ENCODE measurements at places on chromosomes 4 and X. TPM values are rescaled to one million over a fixed set of nuclear protein-coding genes. Genes with fewer than 3 reads are reported as not detected.

Gene H2BW2
- not detected for total RNA-seq

Gene ADAMTS3
- total RNA-seq = not detected

Gene CTAG1B
- not detected for total RNA-seq

- H3K36me3 ChIP-seq = no peaks in the 10 kb centered on the region
- no peak for DNase-seq
- no peak overlapping the region for H3K27ac ChIP-seq
- no peak overlapping the region for H3K4me3 ChIP-seq
- H3K27me3 ChIP-seq = no peaks in the 10 kb centered on the region
Measured at GRCh38 chr4:153065276-153065675, 129.2 kb downstream of the FHDC1 start.

DNA sequence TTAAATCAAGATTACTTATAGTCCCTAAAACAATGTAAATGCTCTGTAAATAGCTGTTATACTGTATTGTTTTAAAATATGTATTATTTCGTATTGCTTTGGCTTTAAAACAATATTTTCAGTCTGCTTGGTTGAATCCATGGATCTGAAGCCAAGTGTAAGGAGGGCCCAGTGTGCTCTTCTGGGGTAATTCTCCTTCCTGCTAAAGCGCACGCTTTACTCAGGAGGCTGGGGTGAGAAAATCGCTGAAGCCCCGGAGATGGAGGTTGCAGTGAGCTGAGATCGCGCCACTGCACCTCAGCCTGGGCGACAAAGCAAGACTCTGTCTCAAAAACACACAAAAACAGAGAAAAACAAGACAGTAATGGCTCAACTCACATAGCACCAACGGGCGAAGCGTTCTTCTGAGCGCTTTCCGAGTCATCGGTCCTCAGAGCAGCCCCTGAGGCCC lies 391 bp upstream of the IDUA start:
- peaks cover 13% of the 10 kb centered on the region for H3K4me1 ChIP-seq
- H3K27me3 ChIP-seq = no peaks in the 10 kb centered on the region
- peak overlapping the region; percentile 85 for H3K4me3 ChIP-seq

DNA sequence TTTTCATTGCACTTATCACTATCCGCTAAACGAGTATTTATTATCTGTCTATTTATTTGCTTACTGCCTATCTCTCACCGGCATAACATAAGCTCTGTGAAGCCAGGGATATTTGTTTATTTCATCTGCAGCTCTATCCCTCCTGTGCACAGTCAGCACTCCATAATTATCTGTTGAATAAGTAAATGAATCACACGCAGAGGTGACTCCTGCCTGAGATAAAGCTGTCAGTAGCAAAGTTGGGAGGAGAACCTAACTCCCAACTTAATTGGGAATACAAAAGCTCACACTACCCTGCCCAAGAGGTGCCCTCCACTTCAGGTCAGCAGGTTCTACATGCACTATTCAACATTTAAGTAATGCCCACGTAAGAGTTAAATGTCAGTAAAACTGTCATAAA lies 85.7 kb downstream of the CORIN start:
- no peak overlapping the region for H3K27ac ChIP-seq
- peaks cover 15% of the 10 kb centered on the region for H3K27me3 ChIP-seq
- H3K36me3 ChIP-seq = no peaks in the 10 kb centered on the region
- no peaks in the 10 kb centered on the region for H3K4me1 ChIP-seq
- DNase-seq = no peak

Gene MFAP3L
- 0.53 TPM for total RNA-seq

GRCh38 chr4:82559735-82560120 lies 2.1 kb downstream of the TMEM150C start:
- no peak for DNase-seq
- peaks cover 53% of the 10 kb centered on the region for H3K27me3 ChIP-seq
- H3K27ac ChIP-seq = no peak overlapping the region

DNA sequence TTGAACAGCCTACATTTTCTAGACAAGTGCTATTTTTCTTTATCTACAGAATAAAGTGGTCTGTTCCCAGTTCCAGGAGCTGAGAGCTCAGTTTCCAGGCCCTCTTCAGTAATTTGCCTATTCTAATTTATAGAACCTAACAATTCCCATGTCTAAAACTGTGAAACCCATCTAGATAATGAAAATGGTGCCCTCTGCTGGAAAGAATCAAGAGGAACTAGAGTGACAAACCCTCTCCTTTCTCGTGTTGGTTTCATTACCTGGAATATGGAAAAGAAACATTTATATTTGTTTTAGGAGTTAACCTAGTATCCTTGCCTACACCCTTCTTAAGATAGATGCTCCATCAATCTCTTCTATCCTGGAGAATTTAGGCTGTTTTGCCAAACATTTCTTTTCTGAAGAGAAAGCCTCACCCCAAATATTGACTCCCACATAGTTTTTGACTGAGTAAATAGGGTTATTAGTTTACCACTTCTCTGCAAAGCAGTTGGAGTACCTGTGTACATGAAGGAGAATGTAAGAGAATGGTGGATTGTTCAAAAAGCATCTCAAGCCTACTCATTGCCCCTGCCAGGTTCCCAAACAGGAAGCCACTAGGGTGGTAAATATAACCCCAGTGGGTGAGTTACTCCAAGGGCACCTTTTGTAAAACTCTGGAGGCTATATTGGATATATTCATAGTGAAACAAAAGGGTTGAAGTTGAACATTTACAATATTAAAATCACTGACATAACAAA lies 121.6 kb downstream of the RASL11B start:
- no peak overlapping the region for H3K27ac ChIP-seq
- H3K27me3 ChIP-seq = no peaks in the 10 kb centered on the region
- H3K36me3 ChIP-seq = no peaks in the 10 kb centered on the region
- DNase-seq = no peak
- no peak overlapping the region for H3K4me3 ChIP-seq
- peaks cover 4% of the 10 kb centered on the region for H3K4me1 ChIP-seq

- H3K36me3 ChIP-seq = no peaks in the 10 kb centered on the region
- no peaks in the 10 kb centered on the region for H3K4me1 ChIP-seq
- no peak for DNase-seq
- H3K27me3 ChIP-seq = peaks cover 23% of the 10 kb centered on the region
- no peak overlapping the region for H3K4me3 ChIP-seq
Measured at GRCh38 chr4:5982156-5982973, 35.9 kb downstream of the C4orf50 start.

DNA sequence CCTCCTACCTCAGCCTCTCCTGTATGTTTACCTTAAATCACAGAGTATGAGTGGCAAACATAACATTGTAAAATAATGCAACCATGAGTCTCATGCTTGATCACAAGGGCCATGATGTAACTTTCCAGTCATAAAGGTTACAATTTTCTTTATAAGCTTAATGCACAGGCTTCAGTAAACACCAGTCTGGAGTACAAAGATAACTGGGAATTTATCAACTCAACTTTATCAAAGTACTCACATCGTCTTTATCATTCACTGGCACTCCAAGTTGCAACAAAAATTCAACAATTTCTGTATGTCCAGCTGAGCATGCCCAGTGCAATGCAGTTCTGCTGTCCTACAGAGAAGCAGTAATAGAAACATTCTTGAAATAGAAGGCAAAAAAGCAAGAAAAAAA lies 2.8 kb downstream of the PSMD10 start:
- no peak overlapping the region for H3K27ac ChIP-seq
- H3K27me3 ChIP-seq = no peaks in the 10 kb centered on the region
- H3K4me1 ChIP-seq = peaks cover 13% of the 10 kb centered on the region

Gene KIAA1210
- total RNA-seq = not detected

Gene ATRX
- total RNA-seq = 70.6 TPM

DNA sequence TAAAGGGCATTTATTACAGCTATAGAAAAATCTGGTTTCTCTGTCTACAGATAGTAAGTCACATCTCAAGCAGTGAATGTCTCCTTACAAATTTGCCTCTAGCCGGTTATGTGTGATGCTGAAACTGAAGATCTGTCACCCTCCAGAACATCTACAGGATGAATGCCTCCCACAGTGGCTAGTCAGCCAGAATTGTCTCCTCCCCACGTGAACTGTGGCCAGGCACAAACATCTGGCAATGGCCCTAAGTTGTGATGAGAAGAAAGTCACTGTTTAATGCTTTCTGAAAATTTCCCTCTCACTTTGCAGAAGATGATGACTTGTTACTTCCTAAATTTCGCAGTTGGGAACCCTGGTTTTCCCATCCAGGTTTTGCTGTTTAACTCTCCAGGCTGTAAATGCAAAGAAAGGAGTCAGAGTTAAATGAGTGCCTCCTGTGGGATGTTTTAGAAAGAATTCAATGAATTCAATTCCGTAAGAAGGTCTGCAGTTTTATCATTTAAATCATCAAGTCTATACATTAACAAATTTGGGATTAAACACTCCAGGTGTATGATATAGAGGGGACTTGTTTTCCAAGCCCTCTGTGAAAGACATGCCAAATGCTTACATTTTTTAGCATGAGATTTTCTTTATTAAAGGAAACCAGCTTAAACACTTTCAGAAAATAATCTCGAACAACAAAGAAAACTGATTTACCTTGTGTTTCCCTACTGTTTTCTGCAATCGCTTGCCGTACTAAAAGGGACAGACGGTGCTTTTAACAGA lies 55.4 kb upstream of the TLR3 start:
- H3K4me3 ChIP-seq = no peak overlapping the region
- H3K4me1 ChIP-seq = no peaks in the 10 kb centered on the region
- no peak for DNase-seq
- H3K36me3 ChIP-seq = no peaks in the 10 kb centered on the region

GRCh38 chr4:109407027-109407737 lies 26.4 kb upstream of the SEC24B start:
- H3K27ac ChIP-seq = no peak overlapping the region
- no peak for DNase-seq
- no peaks in the 10 kb centered on the region for H3K36me3 ChIP-seq
- peaks cover 4% of the 10 kb centered on the region for H3K4me1 ChIP-seq
- no peak overlapping the region for H3K4me3 ChIP-seq

DNA sequence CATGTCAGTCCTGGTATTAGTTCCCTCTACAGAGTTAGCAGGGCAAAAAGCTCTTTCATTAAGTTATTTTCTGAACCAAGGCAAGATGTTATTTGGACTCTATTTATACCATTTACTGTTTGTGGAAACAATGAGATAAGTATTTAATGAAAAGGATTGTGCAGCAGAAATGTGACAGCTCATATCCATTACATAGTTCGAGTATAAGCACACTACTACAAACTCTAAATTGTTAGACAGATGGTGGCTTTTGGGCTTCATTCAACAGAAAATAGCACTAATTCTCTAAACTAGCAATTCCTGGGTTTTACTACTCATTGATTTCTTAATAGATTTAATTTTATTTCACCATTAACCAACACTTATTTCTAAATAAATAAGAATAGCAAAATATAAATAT lies 95.2 kb upstream of the ANK2 start:
- H3K36me3 ChIP-seq = no peaks in the 10 kb centered on the region
- no peak overlapping the region for H3K27ac ChIP-seq
- DNase-seq = no peak
- H3K4me1 ChIP-seq = no peaks in the 10 kb centered on the region
- H3K27me3 ChIP-seq = peaks cover 10% of the 10 kb centered on the region

DNA sequence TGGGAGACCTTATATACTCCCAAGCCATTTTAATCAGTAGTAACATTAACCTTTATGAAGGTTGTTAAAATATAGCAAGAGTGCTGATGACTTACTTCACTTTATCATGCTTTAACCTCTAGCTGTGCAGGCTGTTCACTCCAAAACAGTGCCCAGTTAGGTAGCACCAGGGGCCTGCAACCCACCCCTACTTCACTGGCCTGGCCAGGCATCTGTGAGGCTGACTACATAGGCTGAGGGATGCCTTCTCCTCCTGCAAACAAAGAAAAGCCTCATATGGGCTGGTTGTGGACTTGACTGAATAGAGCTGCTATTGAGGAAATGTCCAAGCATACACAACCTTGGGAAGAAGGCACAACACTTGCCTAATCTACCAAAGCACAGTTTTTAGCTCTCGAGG lies 172.8 kb downstream of the SHROOM3 start:
- H3K4me1 ChIP-seq = no peaks in the 10 kb centered on the region
- H3K4me3 ChIP-seq = no peak overlapping the region
- DNase-seq = no peak
- no peaks in the 10 kb centered on the region for H3K36me3 ChIP-seq
- no peak overlapping the region for H3K27ac ChIP-seq
- peaks cover 5% of the 10 kb centered on the region for H3K27me3 ChIP-seq

Gene UGT8
- 0.18 TPM for total RNA-seq

DNA sequence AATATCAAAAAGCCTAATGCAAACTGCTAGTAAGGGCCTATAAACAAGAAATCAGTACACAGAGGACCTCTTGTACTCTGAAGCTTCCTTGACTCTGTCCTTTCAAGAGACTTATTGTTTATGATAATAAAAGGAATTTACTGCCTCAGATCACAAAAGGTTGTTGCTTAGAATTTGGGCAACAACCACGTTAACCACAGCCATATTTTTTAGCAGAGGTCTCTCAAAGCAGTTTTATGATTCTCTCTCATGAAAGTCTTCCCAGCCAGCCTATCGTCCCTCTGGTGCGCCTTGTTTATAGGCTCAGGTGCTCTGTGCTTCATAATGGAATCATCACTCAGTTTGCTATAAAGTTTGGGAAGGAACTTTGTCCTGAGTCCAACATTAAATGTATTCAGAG lies 270.6 kb downstream of the RCHY1 start:
- H3K4me1 ChIP-seq = no peaks in the 10 kb centered on the region
- H3K36me3 ChIP-seq = no peaks in the 10 kb centered on the region
- H3K27ac ChIP-seq = no peak overlapping the region
- H3K27me3 ChIP-seq = no peaks in the 10 kb centered on the region
- H3K4me3 ChIP-seq = no peak overlapping the region

DNA sequence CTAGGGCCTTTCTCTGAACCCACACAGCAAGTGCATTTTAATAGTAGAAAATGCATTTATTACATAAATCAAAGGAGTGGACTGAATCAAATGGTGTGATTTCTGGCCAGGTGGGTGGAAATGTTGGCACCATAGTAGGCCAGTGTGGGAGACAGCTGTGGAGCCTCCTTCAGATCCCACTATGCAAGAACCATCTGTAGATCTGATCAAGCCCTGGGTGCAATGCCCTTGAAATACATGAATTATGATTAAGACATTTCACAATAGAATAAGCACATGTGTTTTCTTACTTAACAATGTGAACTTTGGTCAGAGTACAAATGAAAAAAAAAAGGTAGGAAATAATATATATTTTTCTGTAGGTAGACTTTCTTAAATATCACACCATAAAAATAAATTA lies 204.3 kb downstream of the PCDH7 start:
- no peaks in the 10 kb centered on the region for H3K36me3 ChIP-seq
- H3K27ac ChIP-seq = no peak overlapping the region
- H3K4me1 ChIP-seq = no peaks in the 10 kb centered on the region
- H3K4me3 ChIP-seq = no peak overlapping the region
- H3K27me3 ChIP-seq = no peaks in the 10 kb centered on the region
- DNase-seq = no peak

- H3K27ac ChIP-seq = peak within 1 kb of the TSS; percentile 79
- H3K4me3 ChIP-seq = peak within 1 kb of the TSS; percentile 73
- DNase-seq = peak; percentile 63
- no peaks in the 10 kb centered on the region for H3K36me3 ChIP-seq
- H3K4me1 ChIP-seq = peaks cover 36% of the 10 kb centered on the region
Measured at GRCh38 chr4:40629401-40630334, at the start of gene RBM47. Gene RBM47, minus strand, starts transcription at chr4:40629864. Its CDS starts 190,971 bp downstream, at chr4:40438893.
